ENCODE measurements at places on chromosomes 11 and 22.
A peak's percentile ranks its signal among the peaks of the same experiment; 100 is the strongest.

DNA sequence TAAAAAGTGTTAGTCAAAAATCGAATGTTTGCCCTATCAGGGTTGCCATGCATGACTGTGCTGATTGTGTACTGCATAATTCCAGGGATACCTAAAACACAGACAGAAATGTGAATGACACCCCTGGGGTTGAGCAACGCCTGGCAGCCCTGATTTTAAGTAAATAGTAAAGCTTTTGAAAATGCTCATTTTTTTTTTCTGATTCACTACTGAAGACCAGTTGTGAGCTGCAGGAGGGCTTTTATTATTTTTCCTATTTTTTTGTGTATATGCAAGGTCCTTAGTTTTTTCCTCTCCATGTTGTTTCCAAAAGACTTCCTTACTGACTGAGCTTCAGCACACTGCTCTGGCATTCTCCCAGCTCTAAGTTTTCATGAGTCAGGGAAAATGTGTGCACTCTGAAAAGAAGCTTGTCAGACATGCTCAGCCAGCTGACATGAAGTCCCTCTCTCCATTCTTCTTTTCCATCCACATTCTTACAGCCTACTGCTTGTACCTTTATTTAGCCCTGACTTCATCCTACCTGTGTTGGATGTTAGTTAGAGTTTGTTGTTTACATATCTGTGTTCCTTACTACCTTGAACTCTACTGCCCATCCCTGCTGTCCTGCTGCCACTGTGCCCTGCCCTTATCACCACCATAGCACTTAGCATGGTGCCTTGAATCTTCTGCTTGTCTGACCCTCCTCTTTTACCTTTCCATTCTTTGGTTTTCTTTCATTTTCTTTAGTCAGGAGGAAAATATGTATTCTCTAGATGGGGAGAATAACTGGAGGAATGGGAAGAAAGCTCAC is 79.5 kb downstream of the HORMAD2 start:
- DNase-seq = peak; percentile 91

- no peak for DNase-seq
These were observed 19.0 kb upstream of the MPPED2 start for GRCh38 chr11:30605036-30605605.

- no peak for DNase-seq
These were observed 53.4 kb downstream of the NCAPD3 start for GRCh38 chr11:134170177-134170918.

- DNase-seq = no peak
These were observed 32.2 kb downstream of the ZBTB16 start for GRCh38 chr11:114091516-114092397.

GRCh38 chr11:45259592-45259991 is 26.5 kb downstream of the SYT13 start:
- DNase-seq = no peak

DNA sequence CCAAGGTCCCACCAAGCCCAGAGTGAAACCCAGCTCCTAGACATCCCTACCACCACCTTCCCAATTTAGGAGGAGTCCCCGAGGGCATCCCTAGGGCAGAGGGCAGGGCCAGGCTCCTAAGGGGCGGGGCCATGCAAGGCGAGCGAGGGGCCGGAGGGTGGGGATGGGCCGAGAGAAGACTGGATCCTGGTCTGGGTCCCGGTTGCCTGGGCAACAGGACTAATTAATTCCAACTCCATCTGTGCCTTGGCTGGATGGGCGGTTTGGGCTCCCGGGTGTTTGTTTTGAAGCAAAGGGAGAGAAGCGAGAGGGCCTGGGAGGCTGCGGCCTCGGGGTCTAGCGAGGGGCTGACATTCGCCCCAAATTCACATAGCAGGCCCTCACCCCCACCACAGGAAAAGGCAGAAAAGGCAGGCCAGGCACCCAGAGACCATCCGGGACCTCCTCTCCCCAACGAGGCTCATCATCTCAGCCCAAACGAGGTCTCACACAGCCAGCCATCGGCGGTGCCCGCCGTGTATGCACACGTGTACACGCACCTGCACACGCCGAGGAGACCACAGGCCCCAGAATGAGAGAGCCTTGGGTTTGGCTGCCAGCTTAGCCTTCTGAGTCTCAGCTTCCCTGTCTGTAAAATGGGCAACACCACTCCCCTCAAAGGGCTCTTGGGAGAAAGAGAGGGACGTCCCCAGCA is 23.9 kb downstream of the ELFN2 start:
- no peak for DNase-seq

GRCh38 chr11:133943950-133944698 is 12.6 kb downstream of the IGSF9B start:
- DNase-seq = no peak

- DNase-seq = no peak
These were observed 16.6 kb downstream of the IL10RA start for GRCh38 chr11:118002541-118003423.

GRCh38 chr22:28394513-28395110 is 285.0 kb downstream of the TTC28 start:
- DNase-seq = no peak

DNA sequence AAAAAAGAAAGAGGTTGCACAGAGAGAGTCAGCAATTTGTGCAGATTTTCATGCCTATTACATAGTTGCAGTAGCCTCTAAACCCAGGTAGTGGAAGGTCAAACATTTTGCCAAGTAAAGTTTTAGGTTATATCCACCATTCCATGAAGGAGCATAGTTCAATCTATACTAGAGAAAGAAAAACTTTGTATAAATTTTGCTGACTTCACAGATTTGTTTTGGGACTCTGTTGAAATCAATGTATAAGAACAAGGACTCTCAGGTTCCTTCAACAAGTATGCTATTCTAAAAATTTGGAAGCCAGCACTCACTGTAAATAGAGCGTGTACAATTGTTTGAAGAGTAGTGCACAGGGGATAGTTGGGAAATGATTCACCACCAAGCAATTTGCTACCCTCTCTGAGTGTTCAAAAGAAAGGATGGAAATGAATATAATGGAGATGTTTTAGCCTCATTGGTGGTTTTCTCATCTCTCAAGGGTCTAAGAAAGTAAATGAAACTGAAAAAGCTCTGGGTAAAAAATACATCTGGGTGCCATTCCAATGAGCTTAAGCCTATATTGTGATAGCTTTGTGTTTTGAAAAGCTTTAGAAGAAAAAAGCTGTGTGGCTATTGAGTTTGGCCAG is 508.4 kb upstream of the LUZP2 start:
- peak; percentile 85 for DNase-seq

DNA sequence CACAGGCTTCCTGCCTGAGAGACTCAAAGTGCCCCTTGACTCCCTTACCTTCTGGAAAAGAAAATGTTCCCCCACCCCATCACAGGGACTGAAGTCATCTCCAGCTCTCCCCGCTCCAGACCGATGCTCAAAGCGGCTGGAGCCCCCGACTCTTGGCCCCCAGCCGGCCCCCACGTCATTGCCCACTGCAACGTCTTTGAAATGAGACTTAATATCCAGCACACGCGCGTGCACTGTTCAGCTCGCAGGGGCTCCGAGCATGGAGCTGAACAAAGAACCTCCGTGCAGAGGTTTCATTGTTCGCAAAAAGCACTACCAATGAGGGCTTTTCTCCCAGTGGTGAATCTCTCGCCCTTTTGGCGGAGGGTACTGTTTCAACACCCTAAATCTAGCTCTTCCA is 313.4 kb upstream of the SORL1-AS1 start:
- no peak for DNase-seq

DNA sequence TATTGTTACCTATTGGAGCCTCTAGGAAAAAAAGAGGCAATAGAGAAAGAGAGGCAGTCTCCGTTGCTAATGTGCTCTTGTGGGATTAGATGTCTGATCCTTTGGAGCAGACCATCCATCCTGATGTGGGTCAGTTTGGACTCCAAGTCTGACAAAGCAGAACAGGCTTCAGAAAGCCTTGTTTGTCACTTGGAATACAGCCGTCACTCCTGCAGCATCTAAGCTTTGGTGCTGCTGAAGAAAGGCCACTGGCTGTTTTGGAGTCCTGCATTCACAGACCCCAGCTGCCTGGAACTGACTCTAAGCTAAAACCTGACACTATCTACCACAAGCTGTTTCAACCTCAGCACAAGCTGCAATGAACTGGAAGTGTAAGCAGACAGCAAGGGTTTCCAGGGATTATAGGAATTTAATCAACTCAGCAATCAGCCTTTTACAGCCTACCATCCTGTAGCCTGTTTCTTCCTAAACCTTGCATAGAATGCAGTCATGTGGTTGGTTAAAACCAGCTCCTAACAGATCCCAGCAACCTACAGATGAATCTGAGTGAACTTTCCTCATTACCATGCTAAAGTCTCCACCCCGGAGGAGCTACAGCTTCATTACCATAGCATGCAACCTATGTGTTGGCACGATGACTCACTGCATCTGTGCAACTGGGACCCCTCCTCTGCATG is 3.7 kb upstream of the PLAAT4 start:
- DNase-seq = peak; percentile 27

- DNase-seq = no peak
These were observed 11.0 kb upstream of the SORL1-AS1 start for GRCh38 chr11:121463689-121464335.

GRCh38 chr11:117759305-117759704 is 37.7 kb downstream of the DSCAML1 start:
- no peak for DNase-seq

DNA sequence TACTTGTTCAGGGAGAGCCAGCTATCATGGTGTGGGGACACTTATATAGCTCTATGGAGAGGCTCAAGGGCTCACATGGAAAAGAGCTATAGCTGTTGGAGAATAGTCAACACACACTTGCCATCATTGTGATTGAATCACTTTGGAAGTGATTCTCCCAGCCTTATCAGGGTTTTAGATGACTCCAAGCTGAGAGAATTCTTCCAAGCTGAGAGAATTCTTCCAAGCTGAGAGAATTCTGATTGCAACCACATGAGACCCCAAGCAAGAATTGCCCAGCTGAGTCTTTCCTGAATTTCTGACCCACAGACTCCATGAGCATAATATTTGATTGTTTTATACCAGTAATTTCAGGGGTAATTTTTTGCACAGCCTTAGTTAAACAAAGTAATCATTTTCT is 1318.3 kb upstream of the RAG2 start:
- peak; percentile 1 for DNase-seq

- no peak for DNase-seq
These were observed 60.4 kb downstream of the FEZ1 start for GRCh38 chr11:125435461-125436238.
